ENCODE measurements at places on chromosomes 4 and X. TPM values are rescaled to one million over a fixed set of nuclear protein-coding genes. Genes with fewer than 3 reads are reported as not detected.

GRCh38 chr4:187064033-187064432 is 340.4 kb upstream of the FAT1 start:
- no peak for DNase-seq

Gene ADGRG4
- polyA plus RNA-seq = not detected

DNA sequence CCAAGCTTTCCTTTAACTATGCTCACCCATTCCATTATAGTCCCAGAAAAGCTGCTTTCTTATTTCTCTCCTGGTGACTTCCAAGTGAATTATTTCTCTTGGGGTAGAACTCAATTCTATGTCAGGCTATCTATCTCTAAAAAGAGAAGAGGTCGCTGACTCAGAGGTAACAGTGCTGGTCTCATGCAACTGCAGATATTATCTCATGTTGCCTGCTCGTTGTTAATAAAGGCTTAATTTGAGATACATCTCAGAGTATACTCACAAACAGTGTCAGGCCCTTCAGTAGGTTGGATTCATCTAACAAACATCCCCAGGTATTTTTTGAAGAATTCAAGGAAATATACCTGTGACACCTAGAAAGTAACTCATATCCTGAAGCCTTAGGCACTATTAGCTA is 2.7 kb downstream of the TMEM154 start:
- DNase-seq = no peak

Gene KCNE5
- 5.6 TPM for polyA plus RNA-seq

DNA sequence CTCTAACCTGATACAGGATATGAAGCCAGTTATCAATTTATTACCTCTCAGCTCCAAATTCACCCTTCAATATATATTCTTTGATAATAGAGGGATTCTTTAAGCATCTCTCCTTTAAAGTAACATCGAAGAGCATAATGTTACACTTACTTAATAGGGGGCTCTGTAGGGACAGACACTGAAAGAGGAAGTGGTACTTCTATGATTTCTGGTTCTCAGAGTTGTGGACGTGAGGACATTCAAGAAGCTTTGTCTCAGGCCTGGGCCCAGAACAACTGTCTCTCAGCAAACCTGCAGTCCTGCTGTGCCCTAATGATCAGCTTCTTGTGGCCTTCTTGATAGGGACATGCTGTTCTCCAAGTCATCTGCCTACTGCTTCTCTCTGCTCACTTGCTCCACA is 4.2 kb upstream of the ZXDB start:
- DNase-seq = no peak

Gene RBMXL3
- polyA plus RNA-seq = not detected

DNA sequence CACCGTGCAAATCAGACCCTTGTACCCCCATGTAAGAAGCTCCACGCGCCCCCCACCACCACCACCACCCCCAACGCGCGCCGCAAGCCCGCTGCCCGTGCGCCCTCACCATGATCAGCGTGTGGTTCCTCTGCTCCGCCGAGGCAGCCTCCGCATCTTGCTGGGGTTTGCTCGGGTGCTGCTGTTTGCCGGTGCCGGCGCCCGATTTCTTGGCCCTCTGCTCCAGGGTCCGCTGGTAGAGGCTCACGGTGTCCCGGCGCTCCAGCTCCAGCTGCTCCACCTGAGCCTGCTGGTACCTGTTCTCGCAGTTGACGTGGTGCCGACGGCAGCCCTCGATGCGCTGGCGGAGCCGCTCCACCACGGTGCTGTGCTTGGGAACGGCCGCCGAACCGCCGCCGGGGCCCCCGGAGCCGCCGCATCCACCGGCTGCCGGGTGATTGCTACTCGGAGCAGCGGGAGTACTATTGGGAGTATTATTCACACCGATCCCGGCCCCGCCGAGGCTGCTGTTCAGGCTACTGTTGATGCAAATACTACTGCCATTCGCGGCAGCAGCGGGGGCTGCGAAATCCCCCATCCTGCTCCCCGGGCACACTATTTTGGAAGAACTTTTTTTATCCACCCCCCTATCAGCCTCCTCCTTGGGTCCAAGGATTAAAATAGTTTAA is 1.1 kb downstream of the MAML3 start:
- DNase-seq = no peak

DNA sequence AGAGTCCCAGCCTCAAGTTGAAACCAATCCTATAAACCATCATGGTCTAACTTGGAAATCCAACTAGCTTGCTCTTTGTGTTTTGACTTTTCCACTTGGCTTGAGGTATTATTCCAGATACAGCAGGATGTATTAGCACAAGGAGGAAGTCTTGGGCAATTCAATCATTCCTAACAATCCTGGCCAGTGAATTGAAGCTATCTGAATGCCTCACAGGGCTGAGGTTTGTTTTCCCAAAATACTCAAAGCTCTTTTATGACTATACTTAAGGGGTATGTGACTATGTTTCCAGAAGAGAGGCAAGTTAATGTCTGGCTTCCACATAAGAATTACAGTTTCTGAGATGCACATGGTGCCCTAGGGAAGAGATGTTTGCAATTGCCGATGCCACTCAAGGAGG is 66.8 kb upstream of the SH3RF1 start:
- DNase-seq = no peak

GRCh38 chr4:56641494-56642051 is 39.5 kb downstream of the HOPX start:
- DNase-seq = no peak

DNA sequence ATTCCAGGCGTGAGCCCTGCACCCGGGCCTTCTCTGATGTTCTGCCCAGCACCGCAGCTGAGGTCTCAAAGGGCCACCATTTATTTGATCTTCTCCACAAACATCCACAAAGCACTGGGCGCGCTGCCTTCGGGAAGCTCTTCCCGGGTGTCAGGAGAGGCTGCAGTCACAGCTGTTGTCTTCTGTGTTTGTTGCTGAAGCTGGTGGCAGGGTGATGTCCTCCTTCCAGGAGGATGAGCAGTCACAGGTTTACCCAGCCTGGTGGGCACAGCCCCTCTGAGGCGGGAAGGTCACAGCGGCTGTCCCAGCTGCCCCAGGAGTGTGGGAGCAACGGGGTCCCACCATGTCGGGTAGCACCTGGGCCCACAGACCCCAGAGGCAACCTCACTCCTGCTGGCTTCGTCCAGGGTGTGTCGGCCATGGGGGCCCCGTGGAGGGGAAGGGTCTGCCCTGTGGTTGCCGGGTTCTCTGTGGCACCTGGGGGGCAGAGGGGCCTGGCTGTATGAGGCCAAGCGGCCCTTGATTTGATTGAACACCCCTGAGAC is 27.6 kb downstream of the FGFRL1 start:
- no peak for DNase-seq

GRCh38 chr4:52869656-52870055 is 7.5 kb downstream of the RASL11B start:
- no peak for DNase-seq

Gene MAGEE2
- 0.88 TPM for polyA plus RNA-seq

Gene ITM2A
- 124 TPM for polyA plus RNA-seq

Gene SULT1E1
- polyA plus RNA-seq = 465 TPM

DNA sequence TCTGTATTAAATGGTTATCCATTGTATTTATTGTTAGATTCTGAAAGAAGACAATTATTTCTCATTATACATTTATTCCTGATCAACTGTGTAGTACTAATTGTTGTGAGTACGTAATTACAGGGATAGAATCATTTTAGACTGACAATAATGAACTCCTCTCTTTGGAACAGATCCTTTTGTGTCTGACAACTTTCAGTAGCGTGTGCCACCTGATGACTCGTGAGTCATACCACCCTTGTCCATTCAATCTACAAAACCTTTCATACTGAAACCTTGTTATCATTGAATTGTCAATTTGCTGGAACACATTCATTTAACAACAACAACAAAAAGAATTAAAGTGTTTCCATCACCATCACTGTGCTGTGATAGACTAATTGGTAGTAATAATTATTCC is 602.7 kb upstream of the PCDH7 start:
- DNase-seq = no peak

Gene CT45A1
- not detected for polyA plus RNA-seq

DNA sequence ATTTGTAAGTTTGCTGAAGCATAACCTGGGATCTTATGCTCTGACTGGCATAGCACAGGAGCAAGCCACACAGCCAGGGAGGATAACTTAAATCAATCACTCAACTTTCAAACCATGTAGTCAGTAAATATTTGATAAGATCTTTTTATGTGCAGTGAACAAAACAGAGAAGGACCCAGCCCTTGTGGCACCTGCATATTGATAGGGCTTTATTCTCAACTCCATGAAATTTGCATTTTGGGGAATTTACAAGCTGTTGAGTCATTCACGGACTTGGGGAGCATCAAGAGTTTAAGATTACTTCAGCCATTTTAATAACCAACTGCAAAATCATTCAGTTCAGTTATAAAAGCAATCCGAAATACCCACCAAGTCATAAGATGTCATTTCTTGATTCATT is 122.6 kb downstream of the COMMD8 start:
- no peak for DNase-seq

GRCh38 chrX:56782352-56782751 is 53.3 kb downstream of the NBDY start:
- DNase-seq = no peak

- DNase-seq = no peak
Observed at GRCh38 chrX:2516623-2517022, 15.8 kb upstream of the DHRSX start.

DNA sequence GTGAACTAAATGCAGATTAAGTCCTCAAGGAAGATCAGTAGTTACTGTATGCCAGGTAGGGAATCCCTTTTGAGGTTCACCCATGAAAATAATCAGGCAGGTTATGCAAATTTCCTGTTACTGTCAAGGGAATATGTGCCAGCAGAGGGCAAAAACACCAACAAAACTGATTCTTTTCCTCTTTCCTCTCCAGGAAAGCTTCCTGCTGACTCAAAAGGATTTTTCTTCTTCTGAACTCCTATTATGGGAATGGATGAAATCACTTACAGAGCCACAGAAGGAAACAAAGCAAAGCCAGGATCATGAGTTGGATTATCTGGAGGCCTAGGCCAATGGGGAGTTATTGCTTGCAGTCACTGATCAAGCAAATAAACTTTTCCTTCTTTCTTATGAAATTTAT is 49.7 kb downstream of the TMPRSS11F start:
- DNase-seq = no peak

GRCh38 chr4:18513861-18514260 is 492.3 kb upstream of the LCORL start:
- no peak for DNase-seq

Gene DRD5
- polyA plus RNA-seq = 0.44 TPM

- no peak for DNase-seq
Observed at GRCh38 chr4:73223258-73223650, 35.3 kb downstream of the ANKRD17 start.

Gene NLGN3
- 6.0 TPM for polyA plus RNA-seq

GRCh38 chr4:126532527-126532926 is 1100.2 kb upstream of the INTU start:
- DNase-seq = no peak

DNA sequence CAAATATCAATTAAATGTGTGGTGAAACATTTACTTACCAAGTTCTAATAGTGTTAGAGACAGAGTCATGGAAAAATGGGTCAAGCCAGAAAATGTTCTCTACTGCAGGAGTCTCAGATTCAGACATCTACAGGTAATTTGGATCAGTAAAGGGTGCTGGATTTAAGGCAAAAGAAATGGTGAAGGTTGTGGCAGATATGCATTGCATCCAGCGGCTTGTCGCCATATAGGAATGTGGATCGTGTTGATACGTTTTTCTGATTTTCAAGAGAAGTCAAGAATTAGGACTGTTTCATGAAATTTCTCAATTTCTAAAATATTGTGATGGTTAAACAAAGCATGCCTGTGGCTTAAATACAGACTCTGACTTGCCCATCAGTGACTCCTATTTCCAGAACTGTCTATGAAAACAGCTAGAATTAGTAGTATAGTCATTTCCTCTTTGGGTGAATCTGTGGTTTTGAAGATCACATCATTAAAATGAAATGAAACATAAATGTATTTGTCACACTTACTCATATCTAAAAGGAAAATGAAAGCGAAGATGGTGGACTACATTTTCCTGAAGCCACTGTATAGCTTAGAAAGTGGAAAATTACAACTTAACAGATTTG is 110.1 kb upstream of the VEGFC start:
- DNase-seq = no peak

Gene TNIP3
- 0.79 TPM for polyA plus RNA-seq
